ENCODE measurements at places on chromosomes 1 and 21.

- no peak for DNase-seq
Measured at GRCh38 chr1:40742363-40743061, 41.1 kb upstream of the KCNQ4 start.

DNA sequence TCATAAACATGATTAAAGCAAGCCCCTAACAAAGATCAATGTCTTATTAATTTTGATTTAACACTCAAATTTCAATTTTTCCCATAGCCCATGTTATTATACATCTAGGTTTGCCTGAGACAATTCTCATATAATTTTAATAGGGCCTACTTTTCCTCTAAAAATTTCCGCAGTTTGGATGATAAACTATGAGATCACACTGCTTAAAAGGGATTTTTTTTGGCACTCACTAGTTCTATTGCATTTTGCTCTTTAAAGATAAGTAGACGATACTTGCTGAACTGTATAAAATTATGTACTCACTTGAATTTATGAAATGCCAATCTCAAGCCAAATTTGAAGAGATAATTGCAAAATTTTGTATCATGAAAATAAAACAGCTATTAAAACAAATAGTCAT, 480.4 kb upstream of the ZRANB2 start:
- no peak for DNase-seq

GRCh38 chr1:227059076-227059475, 119.0 kb downstream of the COQ8A start:
- DNase-seq = no peak

DNA sequence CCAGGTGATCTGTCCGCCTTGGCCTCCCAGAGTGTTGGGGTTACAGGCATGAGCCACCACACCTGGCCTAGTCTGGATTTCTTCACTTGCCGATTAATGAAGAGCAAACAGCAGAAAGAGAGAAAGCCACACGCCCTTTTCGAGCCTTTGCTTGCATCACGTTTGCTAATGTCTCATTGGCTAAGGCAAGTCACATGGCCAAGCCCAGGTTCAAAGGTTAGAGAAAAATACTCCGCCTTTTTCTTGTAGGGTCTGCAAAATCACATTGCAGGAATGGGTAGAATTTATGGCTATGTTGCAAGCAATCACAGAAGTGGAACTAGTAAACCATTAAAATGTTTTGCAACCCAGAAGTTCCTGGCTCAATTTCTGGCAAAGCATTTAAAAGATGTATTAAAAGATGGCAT, 26.8 kb upstream of the BACH1 start:
- DNase-seq = no peak

Data from AG20443 (cell line).